Left hindlimb (tissue), 1 donor: ENCODE measurements at places on chromosomes 11 and 22.
A peak's percentile ranks its signal among the peaks of the same experiment; 100 is the strongest.

DNA sequence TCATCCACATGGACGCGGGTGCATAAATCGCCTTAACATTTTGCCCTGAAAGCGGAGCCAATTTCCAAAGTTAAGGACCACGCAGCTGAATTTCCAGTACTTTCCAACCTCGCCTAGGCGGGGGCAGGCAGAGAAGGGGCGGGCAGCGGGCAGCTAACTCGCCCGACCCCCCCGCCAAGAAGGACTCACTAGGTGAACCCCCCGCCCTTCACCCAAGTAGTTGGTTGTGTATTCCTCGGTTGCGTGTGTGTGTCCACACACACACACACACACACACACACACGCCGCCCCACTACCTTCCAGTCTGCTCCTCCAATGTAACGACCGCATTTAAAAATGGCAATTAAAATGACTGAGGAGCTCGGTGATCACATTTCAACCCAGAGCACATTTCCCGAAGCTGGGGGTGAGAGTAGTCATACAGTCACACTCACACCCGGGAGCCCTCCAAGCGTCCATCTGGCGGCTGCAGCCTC, 1.4 kb downstream of the TENM4 start:
- peak; percentile 58 for DNase-seq

GRCh38 chr11:88384669-88385005, 47.1 kb upstream of the CTSC start:
- DNase-seq: no peak

DNA sequence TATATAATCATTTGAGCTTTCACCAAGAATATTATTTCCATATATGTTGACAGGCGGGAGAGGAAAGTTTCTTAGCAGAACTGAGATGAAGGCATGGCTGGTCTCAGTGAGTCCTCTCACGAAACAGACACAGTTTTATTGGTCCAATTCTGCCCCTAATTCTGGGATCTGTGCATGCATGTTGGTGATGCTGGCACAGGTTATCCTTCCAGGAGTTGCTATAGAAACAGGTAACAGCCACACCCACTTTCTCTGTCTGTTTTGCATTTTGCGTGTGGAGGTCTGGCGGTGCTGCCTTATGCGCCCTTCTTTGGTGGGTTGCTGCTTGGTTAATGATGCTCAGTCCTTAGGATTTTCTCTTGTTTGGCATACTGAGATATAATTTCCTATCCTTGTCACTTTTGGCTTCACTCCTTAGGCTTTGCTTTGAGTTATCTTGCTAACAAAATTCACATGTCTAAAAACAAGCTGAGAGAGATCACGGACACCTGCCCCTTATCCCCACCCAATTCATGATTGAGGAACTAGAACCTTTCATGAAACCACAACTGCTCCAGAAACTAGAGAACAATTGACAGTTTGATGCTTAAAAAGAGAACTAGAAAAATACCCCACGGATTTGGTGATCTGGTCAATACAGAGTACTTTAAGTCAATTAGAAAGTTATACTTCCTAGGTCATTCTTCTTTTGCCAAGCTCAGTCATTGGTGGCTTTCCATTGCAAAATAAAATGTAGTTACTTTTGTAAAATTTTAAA, 189.3 kb downstream of the FAT3 start:
- no peak for DNase-seq

GRCh38 chr22:21636629-21637218, 4.2 kb downstream of the CCDC116 start:
- DNase-seq: no peak

- DNase-seq: no peak
Observed at GRCh38 chr11:32259641-32260081, 168.8 kb downstream of the RCN1 start.
